ENCODE measurements at places on chromosomes 7 and 10.
A peak's percentile ranks its signal among the peaks of the same experiment; 100 is the strongest.

DNA sequence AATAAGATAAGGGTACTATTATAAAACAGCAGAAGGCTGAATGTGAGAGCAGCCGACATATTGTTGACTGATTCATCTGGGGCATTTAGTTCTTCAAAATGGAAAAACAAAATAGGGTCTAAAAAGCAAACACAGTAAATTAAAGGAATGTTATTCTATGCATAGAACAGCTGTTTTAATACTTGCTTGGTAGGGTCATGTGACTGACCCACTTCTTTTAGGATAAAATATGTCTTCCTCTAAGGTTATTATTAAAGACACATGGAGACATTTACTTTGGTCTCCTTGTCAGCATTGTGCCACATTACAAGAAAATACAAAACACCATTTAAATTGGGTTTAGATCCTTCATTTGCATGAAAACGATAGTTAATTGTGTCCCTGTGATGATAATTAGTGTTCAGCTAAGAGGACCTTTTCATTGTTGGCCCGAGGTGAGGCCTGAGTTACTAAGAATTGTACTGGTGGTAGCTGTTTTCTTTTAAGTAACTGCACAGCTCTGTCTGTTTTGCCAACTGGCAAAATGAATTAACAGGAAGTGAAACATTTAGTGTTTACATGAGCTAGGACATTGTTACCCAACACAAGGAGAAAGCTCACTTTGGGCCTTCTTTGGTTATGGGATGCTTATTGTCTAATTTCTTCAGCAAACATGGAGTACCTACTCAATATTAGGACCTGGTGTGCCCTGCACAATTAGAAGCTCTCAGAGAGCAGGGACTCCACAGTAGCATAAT lies 764.4 kb downstream of the LRMDA start:
- no peak for DNase-seq

- no peak for DNase-seq
These were observed 37.5 kb downstream of the PAPSS2 start for GRCh38 chr10:87696922-87697745.

DNA sequence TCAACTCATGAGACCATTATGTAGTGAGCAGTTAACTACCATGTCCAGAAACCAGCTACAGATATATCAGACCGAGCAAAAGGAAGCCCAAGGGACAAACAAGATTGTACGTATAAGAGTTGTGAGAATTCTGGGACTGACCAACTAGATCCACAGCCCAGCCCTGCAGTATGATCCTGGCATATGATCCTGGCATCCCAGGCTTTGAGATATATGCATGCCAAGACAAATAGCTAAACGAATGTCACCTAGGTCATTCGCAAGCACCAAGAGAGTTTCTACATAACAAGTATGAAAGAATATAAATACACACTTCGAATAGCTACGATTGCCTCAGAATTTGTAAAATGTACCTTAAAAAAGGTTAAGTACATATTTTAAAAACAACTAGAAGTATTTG lies 56.4 kb upstream of the PMPCB start:
- DNase-seq, result no peak

- DNase-seq, result no peak
These were observed at the start of gene MACC1 for GRCh38 chr7:20217193-20217948. Gene MACC1 (minus strand): TSS chr7:20217384. CDS start chr7:20161862, 55,522 bp downstream.

DNA sequence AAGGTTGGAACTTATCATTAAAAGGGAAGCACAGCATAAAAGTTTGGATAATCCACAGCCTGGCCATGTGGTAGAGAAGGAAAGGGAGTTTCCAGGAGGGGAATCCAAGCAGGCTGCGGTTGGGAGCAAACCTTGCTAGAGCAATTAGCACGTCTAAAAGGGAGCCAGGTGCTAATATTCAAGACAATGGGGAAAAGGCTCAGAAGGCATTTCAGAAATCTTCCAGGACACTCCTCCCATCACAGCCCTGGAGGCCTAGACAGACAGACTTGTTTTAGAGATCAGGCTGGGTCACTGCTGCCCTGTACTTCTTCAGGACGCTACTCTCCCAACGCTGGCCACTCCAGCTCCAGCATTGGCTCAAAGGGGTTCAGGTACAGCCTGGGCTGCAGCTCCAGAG lies 96.2 kb upstream of the KAT6B start:
- DNase-seq, result no peak

GRCh38 chr10:66882271-66882670 lies 43.6 kb upstream of the LRRTM3 start:
- DNase-seq, result no peak

DNA sequence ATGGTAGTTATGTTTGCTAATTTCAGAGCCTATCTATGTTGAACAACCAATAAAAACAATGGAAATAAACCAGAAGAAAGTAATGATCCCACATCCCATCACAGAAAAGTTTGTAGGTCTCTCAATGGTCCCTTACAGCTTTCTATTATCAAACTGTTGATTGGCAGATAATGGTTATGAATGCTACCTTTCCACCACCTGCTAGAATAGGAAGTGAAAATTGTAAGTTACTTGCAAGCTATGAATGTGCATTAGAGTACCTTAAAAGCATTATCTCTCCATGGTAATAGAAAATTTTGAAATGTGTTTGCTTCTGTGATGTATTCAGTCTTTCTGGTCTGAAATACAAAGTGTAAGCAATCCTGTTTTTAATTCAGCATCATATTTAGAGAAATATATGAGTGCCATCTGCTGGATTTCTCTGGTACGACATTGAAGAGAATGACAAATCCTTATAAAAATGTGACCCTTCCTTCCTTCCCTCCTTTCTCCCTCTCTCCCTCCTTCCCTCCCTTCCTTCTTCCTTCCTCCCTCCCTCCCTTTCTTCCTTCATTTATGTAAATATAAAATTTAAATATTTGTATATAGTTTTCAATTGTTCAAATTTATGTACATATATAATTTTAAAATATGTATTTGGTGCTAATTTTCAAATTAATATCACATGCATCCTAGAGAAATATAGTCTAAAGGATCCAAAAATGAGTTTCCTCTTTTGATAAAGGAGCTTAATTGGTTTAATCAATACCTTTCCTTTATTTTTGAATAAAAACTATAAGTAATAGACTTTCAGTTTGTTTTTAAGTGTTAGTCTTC lies 41.4 kb upstream of the PNLIPRP3 start:
- peak; percentile 39 for DNase-seq

DNA sequence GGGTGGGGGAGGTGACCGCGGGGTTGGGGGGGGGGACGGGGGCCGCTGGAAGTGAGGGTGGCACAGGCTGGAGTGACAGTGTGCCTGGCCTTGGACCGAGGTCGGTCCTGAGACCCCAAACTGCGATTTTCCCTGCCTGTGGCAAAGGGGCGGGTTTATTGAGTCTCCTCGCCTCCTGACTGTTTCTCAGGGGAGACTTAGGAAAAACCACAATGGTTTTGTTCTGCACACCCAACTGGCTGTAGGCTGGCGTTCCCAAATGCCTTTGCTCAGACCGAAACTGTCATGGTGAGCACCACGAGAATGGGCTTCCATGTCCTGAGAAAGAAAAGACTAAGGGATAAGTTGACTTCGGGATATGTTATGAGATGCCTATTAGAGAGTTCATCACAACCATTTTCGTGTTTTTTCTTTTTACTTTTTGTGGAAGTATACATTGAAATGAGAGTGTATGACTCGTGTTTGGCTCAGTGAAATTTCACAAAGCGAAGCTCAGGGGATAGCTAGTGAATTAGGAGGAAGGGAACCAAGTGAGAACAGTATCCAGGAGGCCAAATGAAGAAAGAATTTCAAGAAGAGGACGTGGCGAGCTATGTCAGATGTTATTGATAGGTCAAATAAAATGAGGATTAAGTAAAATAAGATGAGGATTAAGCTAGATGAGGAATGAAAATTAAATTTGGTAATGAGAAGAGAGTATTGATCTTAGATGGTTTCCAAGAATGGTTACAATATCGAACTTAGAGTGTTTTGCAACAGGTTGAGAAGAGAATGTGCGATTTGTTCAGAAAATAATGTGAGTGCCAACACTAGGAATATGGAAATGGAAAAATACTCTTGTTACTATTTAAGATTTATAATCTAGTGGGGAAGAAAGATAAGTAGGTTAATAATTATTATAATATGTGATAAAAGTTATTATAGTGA lies 918 bp downstream of the NET1 start:
- peak; percentile 31 for DNase-seq

DNA sequence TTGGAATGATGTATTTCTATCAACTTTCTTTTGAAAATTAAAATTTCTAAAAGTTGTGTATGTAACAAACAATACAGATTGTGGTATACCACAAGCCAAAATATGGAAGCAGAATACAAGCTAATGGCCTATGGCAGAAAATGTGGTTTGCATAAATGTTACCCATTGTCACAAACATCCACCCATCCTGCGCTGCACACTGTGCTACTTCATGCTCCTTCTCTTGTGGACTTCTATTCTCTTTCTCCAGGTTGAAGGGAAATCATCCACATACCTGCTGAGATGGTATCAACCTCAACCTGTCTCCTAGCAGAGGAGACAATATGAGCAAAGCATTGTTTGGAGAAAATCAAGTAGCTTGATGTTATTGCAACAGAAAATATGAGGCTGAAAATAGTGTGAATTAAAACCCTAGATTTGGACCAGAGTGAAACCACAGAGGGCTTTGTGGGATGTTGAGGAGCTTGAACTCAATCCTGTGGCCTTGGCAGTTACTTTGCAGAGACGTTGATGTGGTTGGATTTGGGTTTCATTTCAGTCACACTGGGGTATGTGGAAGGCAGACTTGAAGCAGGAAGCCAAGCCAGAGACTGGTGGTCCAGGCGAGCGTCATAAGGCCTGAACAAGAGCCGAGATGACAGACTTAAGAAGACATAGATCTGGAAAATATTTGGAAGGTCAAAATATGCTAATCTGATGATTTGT lies 63.8 kb downstream of the ICA1 start:
- DNase-seq, result no peak

DNA sequence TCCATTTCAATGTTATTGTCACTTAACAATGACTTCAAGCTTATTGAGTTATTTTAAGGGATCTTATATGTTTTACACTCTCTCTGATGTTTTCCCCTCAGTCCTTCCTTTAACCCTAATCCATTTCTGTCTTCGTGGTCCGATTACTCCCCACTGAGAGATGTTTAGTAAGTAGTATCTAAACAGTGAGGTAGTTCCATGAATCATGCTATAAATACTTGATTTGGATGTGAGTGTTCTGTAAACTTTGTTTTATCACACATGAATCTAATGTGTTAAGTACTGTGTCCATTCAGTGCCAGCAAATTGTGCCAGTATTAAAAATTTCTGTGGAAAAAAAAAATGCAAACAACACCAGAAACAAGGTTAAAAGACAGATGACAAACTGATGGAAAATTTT lies 18.6 kb downstream of the RPP30 start:
- DNase-seq, result no peak
